ENCODE measurements at places on chromosomes 3 and 15.

DNA sequence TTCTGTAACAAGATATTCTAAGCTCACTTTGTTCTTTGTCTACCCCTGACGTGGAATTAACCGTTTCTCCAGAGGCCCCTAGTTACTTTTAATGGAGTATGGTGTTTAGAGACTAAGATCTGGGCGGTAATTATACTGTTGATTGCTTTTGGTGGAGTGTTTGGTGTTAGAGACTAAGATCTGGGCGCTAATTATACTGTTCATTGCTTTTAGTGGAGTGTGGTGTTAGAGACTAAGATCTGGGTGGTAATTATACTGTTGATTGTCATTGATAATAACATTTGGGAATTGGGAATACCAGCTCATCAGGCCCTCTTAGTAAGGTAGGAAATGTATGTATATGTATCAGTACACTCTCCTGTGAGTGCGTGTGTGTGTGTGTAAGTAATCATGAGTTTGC lies 66.6 kb downstream of the LMLN start:
- no peak for DNase-seq

GRCh38 chr3:71901645-71902044 lies 116.7 kb upstream of the PROK2 start:
- DNase-seq: no peak

DNA sequence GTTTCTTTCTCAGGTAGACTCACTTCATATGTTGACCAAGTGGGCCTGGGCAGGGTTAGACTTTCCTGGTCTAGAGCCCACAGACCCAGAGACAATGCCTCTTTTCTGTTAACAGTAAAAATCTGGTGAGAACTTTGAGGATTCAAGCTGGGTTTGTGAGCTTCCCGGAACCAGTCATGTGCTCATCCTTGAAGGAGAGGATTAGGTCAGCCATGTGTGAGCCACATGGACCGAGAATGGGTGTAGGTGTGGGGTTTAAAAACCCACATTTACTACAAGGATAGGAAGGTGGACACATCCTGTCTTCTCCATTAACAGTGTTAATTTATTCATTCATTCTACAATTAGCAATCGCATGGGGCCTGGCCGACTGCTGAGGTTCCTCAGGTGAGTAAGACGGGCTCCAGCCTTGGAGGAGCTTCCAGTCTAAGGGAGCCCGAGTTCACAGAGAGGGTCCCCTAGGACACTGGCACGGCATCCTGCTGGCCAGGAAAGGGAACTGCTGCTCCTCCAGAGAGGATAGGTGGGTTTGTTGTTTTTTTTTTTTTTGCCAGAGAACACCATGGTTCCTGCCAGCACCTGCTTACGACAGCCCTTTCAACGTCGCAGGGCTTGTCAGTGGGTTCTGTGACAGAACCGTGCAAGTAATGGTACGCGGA lies 69.0 kb downstream of the SQOR start:
- DNase-seq: no peak

GRCh38 chr3:111761309-111761795 lies 97.7 kb upstream of the PHLDB2 start:
- no peak for DNase-seq

DNA sequence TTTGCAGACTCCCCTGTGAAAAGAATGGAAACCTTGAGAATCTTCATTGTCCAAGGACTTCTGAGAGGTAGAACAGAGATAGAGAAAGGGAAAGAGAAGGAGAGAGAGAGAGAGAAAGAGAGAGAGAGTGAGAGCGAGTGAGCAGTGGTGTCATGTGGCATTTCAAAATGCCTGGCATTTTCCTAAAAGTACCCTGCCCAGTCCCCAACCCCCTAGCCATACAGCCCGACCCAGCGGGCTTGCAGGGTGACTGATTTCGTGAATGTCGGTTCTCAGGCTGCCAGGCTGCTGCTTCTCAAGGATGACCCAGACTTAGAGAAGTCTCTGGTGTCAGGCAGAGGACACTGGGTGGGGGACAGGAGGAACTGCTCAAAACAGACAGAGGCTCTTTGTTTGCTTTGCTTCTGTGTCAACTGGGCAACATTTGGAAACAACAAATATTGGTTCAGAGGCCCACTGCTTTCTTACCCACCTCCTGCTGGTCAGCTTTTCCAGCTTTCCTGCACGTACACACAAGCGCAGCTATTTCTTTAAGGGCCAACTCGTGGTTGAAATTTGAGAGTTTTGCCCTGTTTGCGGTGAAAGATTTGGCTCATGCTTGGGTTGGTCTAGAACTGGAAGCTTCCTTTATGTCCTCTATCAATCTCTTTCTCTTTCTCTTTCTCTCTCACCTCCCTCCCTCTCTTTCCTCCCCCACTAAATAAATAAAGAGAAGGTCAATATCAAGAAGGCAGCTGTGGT lies 3.7 kb upstream of the TF start:
- no peak for DNase-seq

GRCh38 chr3:187621881-187622280 lies 48.3 kb downstream of the SST start:
- DNase-seq: no peak

Measured in activated CD4-positive, CD25-positive, alpha-beta regulatory T cell treated with anti-CD3 and anti-CD28 coated beads, Interleukin-2, amount 50 U/mL, for 16 hours (primary cell).